ENCODE measurements at places on chromosomes 3 and 15.

DNA sequence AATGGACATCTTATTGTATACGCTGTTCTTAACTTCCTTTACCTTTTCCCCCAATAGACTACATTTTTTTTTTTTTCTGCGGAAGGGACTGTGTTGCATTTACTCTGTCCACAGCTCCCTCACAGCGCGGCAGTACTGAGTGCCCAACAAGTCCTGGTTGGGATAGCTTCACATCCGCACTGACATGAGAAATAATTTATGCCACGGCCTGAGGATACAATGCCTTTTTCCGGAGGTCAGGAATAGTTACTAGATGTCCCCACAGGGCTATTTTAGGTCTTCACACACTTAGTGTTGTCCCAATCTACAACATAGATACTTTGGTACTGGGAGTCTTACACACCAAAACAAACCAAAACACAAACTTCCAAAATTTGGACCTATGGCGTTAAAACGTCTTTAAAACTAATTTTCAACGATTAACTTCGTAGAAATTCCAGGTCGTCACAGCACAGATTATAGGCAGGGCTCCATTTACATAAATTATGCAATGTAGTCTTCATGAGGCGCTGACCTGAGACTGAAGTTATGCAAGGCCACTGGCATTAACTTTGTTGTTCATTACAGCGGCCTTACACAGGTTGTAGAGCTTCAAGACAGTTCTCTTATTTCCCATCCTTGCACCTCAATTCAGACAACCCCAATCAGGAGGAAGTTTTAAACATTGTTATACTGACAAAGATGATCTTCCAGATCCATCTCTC is 989 bp upstream of the PPIB start:
- no peak for DNase-seq

- DNase-seq = no peak
Measured at GRCh38 chr15:78065284-78065872, 12.1 kb downstream of the TBC1D2B start.

DNA sequence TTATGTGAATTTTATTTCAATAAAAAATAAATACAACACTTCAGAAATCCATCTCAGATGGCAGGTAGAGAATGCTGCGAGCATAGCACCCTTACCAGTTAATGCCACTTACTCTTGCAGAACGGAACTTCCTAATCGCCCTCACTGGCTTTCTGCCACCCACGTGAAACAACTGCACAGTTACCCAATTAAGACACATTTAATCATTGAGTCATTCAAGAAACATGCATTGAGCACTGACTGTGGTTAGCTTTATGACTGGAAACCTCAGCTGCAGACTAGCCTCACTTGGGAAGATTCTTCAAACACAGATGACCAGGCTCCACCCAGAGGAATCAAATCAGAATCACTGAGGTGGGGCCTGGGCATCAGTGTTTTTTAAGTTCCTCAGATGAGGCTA is 5.6 kb upstream of the MFGE8 start:
- peak; percentile 69 for DNase-seq

GRCh38 chr3:46946416-46946815 is 30.1 kb downstream of the CCDC12 start:
- no peak for DNase-seq

DNA sequence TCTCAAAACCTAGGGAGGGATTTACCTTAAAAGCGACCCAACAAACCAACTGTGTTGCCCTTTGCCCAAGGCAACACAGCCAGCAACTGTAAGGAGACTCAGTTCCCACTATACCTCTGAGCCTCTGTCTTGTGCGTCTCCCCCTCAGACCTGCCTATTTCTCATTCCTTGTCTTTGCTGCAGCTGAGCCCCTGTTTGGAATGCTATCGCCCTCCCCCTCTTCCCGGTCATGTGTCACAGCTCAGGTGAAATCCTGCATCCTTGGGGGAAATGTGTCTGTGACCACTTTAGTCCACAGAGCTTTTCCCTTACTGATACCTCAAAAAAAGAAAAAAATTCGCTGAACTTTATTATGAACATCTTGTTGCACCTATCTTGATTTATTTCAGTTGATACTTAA is 52.0 kb upstream of the LRIG1 start:
- DNase-seq = no peak

DNA sequence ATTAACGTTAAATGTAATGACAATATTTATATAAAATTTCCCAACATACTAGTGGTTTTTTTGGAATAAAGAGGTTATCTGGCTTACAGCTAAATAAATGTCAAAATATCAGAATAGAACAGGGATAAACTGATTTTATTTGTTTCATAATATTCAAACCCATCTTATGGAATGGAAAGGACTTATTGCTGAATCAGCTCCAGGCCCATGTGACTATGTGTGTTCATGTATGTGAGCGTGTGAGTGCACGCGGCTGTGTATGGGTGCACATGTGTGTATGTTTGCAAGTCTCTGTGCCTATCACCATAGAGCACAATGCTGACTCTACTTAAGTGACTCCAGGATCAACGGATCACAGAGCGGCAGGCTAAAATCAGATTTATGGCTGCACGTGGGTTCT is 392.3 kb upstream of the GRM7 start:
- DNase-seq = no peak

DNA sequence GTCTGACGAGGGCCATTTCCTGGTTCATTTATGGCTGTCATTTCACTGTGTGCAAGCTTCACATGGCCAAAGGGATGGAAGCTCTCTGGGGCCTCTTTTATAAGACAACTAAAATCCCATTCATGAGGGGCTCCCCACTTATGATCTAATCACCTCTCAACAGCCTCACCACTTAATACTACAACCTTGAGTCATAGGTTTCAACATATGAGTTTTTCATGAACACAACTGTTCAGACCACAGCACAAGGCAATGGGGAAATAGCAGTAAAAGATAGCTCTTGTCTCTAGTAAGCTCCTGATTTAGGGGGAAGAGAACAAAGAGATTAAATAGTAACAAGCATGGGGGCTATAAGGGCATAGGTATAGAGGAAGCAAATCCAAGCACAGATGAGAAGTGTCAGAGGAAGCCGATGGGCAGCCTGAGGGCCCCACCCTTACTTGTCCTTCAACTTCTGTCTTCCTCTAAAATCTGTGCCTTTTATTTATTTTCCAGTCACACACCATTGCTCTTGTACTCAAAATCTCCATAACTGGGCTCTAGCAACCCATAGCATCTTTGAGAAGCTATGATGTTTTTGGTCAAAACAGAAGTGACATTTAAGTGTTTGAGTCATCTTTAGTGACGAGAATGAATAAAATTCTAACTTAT is 329.1 kb downstream of the UNC13C start:
- DNase-seq = no peak

DNA sequence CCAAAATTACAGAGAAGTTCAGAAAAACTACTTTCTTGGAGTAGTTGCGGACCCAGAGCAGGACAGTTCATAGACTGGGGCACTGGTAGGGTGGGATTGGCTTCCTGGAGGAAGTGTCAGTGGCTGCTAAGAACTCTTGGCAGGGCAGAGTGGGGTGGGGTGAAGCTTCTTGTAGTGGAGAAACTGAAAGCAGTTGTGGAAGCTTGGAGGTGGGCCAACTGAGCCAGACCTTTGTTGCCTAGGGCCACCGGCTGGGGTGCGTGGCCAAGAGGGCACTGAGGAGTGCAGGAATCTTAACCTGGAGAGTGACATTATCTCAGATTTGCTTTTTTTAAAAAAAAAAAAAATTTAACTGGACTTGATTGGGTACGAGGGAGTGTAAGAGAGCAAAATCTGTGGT is 3.1 kb downstream of the KAT2B start:
- DNase-seq = peak; percentile 35

DNA sequence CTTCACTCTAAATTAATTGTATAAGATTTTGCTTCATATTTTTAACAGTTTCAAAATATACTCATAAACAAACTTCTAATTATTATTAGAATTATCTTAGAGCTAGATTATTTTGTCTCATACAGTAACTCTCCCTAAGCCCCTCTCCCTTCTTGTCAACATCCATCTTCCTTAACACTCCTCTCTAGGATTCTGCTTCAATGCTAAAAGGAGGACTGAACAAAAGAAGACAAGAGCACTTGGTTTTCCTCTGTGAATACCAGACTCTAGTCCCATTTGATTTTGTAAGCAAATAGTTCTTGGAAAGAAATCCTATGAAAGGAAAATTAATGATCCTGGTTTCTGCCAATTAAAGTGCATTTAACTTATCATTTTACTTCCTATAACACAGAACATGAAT is 91.8 kb downstream of the KCNMB2 start:
- DNase-seq = no peak
